ENCODE measurements at places on chromosomes 4 and X.

GRCh38 chrX:16870862-16871815 lies 977 bp upstream of the RBBP7 start:
- peak; percentile 57 for DNase-seq

- no peak for DNase-seq
Measured at GRCh38 chrX:74519870-74520269, 94.6 kb downstream of the RLIM start.

GRCh38 chr4:25783126-25783525 lies 79.7 kb downstream of the SEL1L3 start:
- no peak for DNase-seq

DNA sequence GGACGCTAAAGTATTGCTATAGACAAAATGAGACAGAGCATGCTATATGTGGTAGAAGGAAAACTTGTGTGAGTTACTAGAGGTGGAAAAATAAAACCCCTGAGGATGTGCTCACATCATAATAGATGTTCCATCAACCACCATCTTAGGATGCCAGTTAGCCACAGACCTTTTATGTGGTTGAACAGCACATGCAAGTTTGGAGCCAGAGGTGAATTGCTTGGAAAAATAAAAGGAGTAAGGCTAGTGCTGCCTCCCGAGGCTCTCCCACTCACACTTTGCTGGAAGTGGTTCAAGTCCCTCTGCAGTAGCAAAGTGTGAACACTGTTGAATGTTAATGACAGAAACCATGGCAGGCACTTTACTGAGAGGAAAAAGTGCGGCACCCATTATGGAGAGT lies 39.4 kb upstream of the PPARGC1A start:
- no peak for DNase-seq

DNA sequence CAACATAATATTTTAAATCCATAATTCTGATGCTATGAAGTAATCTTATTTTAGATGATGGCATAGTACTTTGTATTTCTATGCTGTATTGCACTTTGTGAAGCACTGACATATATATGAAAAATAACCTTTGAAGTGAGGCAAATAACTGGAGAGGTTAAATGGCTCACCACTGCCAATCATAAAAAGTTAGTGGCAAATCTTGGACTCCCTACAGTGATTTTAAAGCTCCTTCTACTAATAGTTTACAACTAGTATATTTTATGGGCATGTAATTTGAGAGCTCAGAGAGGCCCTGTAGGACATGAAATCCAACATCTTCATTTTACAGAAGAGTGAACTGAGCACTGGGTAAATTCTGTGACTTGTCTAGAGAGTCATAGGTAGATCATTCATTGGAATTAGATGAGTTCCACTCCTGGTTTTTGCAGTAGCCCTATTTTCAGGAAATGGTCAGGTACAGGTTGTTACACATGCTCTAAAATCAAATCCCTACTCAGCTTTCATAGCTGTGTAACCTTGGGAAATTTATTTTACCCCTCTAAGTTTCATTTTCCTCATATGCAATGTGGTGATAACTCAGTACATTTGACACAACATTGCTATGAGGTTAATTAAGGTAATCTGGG lies 804 bp upstream of the GC start:
- DNase-seq: no peak

GRCh38 chrX:12974796-12975669 lies at the start of gene TMSB4X:
Gene TMSB4X (plus strand): TSS chrX:12975110.
- DNase-seq: peak; percentile 91

GRCh38 chr4:173666-174314 lies 49.5 kb downstream of the ZNF718 start:
- no peak for DNase-seq

DNA sequence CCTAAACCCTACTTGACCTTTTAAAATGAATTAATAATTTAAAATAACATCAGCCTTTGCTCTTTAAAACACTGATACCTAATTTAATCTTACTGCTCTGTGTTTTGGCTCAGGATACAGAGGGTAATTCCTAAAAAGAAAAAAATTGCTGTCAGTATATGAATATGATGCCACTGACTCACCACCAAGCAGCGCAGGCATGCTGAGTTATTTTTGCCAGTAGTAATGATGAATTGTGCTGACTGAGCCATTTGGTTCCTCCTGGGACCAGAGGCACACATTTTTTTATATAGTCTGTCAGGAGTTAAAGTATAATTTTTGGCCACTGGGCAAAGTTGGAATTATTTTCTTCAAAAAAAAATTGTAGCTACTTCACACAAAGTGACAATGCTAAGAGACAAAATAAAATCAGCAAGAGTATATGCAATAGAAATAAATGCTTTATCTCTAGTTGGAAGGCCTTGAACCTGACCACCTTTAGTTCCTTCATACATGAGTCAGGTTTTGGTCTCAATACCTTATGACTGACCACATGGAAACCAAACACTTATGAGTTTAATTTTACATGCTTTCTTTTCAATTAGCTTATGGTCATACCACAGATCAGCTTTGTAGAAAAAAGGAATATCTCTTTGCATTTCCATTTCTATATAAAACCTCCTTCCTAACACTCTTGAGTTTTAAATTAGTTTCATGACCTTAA lies 115.1 kb downstream of the PPP3CA start:
- DNase-seq: peak; percentile 43

DNA sequence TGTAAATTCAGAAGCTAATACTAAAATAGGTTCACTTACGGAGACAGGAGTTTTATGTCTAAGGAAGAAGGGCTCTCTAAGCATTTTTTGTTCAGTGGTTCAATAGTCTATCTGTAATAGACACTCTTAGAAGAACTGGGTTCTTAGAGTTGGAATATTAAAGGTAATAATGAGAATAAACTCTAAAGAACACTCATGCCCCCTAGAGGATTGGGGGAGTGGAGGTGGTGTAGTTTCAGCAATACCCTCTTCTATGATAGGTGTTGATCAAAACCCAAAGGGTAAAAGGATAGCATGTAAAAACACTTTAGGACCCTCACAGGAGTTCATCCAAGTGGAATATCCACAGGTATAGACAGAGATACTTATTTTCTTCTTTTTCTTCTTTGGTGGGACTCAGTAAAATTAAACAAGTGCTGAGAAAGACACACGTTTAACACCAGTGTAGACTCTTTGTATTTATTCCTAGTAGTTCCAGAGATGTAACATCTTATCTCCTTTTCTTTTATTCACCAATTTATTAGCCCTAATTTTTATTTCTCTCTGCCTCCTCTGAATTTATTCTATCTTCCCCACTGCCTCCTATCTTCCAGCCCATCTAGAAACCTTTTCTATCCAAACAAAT lies 25.7 kb upstream of the MND1 start:
- DNase-seq: peak; percentile 62

DNA sequence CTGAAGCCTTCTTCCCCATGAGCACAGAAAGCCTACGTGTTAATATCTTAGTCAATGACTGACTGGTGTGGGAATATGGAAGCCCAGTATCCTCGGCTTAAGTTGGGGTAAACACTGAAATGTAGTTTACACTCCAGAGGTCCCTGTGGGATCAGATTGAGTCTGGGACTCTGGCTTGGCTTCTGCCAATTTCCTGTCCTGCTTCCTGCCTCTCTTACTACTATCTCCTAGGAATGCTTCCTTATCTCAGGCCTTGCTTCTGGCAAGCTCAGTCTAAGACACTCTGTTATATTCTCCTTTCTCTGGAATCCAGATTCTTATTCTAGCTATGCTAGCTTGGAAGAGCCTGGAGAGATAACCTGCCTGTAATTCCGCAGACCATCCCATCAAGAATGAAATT lies 174.0 kb upstream of the LDB2 start:
- no peak for DNase-seq

- DNase-seq: no peak
Measured at GRCh38 chr4:30952526-30953219, 232.5 kb downstream of the PCDH7 start.

DNA sequence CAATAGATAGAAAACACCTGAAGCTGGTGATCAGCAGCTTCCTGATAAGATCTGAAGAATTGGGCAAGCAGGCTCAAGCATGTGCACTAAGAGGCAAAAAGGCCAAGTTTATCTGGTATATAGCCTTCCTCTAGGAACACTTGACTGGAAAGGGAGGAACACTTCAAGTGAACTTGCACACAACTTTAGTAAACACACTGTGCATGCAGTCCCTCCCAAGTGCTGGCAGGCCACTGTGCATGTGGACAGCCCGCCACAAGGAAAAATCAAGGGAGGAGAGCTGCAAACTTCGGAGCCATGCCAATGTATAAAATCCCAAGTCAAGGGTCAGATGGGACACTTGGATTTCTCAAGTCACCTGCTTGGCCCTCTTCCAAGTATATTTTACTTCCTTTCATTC lies 645.8 kb upstream of the NDST4 start:
- DNase-seq: no peak

DNA sequence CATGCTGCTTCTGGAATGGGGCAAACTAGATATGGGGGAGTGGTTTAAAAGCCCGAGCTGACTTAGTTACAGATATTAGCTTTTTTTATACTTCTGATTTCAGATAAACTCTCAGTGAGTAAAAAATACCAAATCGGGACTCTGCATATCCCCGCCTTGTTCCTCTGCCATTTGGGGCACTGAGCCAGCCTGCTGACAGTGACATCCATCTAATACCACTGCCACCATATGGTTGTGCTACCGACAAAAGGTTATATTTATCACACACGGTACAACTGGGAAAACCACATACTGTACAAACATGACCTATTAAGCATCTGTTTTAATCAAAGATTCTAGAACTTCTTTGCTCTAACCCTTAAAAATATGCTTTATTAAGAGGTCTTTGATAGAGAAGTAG lies 78.7 kb downstream of the GALNT7 start:
- DNase-seq: peak; percentile 25

GRCh38 chr4:148092316-148093014 lies 349.7 kb downstream of the NR3C2 start:
- DNase-seq: no peak

DNA sequence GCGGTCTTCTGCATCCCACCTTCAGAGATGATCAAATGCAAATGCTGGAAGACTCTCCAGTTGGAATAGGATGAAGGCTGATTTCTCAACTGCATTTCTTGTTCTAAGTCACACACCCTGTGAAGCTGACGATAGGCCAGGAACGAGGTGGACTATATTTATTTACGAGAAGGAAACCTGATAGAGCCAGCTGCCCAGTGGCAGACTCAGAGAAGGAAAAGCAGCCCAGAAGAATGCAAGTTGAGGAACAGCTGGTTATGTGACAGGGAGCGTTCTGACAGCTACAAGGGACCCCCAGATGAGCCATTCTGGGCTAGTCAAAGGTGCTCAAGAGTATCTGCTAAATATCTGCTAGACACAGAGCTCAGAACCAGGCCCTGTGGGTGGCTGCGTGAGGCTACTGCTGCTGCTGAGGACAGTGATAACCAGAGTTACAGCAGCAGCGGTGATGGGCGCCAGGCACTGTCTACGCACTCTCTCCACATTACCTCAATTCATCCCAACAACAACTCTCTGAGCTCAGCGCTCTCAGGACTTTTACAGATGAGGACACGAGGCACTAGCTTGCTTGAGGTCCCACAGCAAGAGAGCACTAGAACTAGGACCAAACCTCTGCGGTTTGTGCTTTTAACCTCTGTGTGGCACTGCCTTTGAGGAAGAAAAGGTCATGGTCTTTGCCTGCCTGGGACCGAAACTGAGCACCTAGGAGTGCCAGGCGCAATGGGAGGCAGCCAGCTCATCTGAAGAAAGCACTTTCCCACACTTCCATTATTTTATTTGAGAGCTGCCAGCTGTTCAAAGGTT lies 69.0 kb downstream of the GATB start:
- DNase-seq: peak; percentile 73

DNA sequence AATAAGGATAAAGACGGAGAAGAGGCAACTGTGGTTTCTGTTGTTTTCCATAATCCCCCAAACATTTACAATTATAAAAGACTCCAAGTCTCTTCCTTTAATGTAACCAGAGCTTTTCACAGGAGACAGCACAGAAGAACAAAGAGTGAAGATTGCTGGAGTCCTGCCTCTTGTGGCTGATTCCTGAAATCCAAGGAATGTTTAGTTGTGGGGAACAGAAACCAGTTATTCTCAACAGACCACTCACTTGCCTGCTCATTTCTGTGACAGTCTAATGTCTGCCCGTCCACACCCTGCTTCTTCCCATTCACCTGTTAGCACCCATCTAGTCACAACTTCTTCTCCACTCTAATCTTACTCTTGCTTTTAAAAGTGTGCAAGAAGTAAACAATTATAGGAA lies 12.1 kb downstream of the TEX13B start:
- DNase-seq: no peak

- peak; percentile 57 for DNase-seq
Measured at GRCh38 chr4:81314196-81314896, 99.3 kb upstream of the PRKG2 start.

GRCh38 chr4:26885912-26886274 lies 25.3 kb downstream of the STIM2 start:
- peak; percentile 65 for DNase-seq

GRCh38 chr4:70133473-70133872 lies 20.6 kb upstream of the PRR27 start:
- no peak for DNase-seq

GRCh38 chr4:119281393-119281792 lies 40.5 kb downstream of the FABP2 start:
- DNase-seq: no peak

DNA sequence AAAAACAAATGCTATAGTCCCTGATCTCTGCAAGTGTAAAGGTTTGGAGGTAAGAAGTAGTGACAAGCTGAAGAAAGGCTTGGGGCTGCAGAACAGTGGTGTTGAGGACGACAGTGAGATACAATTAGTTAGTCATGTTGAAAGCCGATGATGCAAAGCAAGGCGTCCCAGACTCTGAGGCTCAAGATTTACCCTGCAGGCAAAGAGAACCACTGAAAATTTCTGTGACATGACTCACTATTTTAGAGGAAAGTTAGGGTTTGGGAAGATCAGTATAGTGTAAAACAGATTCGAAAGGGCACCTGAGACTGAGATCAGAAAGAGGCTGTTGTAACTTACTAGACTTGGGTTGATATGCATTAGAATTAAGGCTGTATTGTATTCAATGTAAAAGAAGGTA lies 281.3 kb upstream of the FTHL17 start:
- DNase-seq: no peak

DNA sequence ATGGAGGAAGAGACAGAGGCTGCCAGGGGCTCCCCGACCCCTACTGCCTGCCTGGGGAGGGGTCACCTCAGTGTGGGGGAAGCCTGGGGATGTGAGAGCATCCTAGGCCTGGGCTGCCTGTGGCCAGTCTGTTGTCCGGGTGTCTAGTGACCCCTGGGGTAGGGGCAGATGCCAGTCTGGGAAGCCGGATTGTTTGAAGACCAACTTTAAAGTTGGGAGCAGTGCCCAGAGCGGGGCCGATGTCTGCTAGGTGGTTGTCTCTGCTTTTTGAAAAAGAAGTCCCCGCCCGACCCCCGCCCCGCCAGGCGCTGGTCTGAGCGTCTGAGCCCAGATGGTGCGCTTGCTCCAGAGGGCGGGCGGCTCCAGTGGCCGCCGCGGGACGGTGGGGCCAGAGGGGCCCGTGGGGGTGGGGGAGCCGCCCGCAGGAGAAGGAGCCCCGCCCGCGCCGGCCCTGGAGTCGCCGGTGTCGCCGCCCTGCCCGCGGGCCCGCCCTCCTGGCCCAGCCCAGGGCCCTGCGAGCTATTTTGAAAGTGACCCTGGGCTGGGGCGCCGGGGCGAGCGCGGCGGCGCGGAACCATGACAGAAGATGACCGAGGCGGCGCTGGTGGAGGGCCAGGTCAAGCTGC lies at the start of gene DOK7:
DOK7 (plus strand) TSS at position 517 of the 626 bp plus-strand sequence; CDS start at position 587, 70 bp downstream.
- peak; percentile 53 for DNase-seq

- DNase-seq: no peak
Measured at GRCh38 chrX:98516120-98516519, 1632.4 kb downstream of the RPA4 start.

GRCh38 chr4:166622425-166622977 lies 611.8 kb downstream of the SPOCK3 start:
- no peak for DNase-seq
